Activated naive CD4-positive, alpha-beta T cell treated with anti-CD3 and anti-CD28 coated beads for 36 hours (primary cell): ENCODE measurements at places on chromosomes 6 and 20. TPM values are rescaled to one million over a fixed set of nuclear protein-coding genes. Genes with fewer than 3 reads are reported as not detected.

DNA sequence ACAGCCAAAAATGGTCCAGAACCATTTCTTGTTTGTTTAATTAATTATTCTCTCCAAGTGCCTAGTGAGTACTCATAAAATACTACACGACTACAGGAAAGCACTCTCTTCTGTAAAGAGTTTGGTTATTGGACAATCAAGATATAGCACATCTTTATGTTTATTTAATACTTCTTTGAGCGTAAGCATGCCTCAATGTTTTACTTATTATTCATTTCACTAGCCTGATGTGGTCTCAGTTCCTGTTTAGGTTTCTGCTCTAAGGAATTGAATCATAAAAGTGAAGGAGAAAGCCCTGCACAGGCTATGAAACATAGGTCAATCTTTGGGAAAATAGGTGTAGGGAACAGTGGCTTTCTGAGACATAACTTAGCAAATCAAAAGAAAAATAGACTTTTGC, 45.9 kb upstream of the AIG1 start:
- no peak for DNase-seq

DNA sequence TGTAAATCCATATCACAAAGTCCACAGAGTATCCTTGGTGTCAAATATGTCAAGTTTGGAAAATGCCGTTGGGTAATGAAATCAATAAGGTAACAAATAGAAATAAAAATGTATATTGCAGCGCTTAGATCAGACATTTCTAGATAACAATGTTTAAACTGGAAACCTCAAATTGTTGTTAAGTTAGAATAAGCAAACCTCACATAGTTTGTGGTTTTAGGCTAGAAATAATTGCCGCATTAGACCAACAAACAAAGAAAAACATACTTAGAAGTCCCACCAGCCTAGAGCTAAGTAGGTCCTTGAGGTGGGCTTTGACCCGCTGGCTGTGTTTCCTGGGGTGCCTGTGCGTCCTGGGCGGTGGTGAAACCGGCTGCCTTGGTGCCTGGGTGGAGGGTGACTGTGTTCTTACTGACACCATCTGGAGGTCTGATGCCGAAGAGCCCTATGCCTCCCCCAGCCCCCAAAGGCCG, 71.4 kb downstream of the DACT2 start:
- no peak for DNase-seq

- no peak for DNase-seq
Observed at GRCh38 chr6:12544821-12545565, 171.6 kb upstream of the PHACTR1 start.

Gene SRF
- 28.2 TPM for total RNA-seq

DNA sequence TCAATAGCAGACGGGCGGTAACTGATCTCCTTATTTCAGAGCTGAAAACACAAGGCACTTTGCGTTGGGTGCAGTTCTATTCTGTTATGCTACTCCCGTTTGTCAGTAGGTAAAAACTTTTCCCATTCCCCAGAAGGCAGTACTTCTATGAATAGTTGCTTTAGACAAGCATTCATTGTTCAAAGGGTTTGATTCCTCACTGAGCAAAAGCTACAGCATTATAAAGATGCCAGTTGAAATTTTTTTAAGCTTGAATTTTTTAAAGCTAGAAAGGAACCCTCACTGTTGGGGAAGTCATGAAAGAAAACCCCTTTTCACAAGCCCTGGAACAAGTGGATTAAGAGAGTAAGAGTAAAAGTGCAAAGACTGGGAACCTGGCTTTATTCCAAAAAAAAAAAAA, 42.3 kb downstream of the FUT9 start:
- no peak for DNase-seq

Gene SLC22A7
- not detected for total RNA-seq

GRCh38 chr6:134007077-134007476, 45.3 kb downstream of the SLC2A12 start:
- DNase-seq: no peak

DNA sequence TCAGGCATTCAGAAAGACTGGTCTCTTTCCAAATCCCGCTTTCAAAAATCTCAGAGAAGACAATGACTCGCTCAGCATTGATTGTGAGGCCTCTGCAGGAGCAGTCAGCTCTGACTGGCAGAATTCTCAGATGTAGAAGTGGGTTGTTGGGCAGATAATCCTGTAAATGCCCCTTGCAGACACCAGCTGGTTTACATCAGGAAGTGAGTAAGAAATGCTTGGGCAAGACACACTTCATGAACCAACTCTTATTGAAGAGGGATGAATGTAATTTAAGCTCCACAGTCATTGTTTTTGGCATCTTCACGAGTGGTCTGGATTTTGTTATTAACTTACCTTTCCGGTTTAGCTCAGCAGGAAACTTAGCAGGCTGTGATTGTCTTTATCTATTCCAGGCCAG, 166.6 kb downstream of the PLCB4 start:
- no peak for DNase-seq

Gene IMPG1
- total RNA-seq: not detected

GRCh38 chr6:167093922-167094432, 28.9 kb upstream of the CCR6 start:
- peak; percentile 62 for DNase-seq

DNA sequence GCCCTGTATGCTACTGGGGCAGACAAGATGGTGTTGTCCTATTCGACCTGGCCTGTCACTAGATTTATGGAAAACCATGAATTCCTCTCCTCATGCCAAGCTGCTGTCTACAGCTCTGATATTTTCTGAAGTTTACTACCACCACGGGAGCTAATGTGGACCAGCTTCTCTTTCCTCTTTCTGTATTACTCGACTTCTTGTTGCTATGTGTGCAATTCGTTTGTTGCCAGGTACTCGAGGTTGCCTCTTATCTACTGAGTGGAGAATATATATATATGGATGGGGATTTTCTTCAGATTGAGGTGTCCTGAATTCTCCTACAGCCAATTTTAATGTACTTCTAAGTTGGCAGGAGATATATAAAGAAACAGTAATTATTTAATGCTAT, 34.7 kb downstream of the MAN1A1 start:
- DNase-seq: peak; percentile 18

DNA sequence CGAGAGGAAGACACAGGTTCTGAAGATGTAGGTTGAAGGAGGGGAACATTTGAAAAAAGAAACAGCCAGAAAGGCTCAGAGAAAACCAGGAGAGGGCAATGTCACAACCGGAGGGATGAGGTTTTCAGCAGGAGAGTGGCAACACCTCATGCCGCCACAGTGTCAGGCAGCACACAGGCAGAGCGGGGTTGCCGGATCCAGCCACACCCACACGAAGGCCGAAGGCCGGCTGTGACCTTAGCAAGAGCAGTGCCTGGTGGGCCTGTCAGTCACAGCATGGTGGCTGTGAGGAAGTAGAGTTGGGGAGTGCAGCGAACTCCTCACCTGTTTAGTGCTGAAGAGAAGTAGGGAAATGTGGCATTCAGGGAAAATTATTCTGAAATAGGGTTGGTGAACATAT, 14.0 kb downstream of the HDDC2 start:
- DNase-seq: no peak

DNA sequence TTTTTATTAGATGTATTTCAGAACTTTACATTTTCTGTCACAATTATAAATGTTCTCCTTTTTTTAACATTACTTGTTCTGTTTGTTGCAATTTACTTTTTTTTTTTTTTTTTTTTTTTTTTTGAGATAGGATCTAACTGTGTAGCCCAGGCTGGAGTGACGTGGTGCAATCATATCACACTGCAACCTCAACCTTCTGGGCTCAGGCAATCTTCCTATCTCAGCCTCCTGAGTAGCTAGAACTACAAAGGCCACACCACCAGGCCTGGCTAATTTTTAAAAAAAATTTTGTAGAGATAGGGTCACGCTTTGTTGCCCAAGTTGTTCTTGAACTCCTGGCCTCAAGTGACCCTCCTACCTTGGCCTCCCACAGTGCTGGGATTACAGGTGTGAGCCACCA, 15.1 kb upstream of the MBOAT1 start:
- no peak for DNase-seq

DNA sequence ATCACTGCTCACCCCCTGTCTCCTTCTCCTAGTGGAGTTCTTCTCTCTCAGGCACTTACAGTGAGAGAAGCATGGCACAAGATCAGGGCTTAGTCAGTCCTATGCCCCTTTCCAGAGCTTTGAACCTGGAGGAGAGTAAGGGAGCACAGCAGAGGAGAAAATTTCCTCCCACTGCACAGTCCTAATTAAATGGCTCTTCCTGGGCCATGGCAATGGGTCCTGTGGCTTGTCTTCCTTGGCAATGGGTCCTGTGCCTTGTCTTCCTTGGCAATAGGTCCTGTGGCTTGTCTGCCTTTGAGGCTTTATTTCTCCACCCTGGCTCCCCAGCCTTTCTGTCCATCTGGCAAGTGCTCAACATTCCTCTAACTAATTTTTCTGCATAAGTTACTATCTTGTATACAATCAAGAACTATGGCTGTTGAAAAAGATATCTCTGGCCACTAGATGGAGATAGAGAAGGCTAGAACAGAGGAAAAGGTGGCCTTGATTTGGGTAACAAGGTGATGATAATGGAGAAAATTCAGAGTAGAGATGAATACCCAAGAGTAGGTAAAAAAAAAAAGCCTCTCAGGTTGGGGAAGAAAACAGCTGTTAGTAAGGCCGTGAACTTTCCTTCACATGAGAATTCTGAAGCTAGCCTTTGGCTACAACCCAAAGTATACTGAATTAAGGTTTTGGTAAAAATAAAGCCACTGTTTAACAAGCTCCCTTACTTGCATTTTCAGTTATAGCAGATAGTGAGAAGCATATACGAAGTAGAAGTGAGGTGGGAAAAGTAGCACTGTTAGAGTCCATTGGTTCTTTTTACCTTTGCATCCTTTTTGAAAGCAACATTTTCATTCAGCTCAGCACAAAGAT, 504.9 kb downstream of the DOK5 start:
- no peak for DNase-seq

GRCh38 chr20:25136643-25137559, 55.0 kb upstream of the VSX1 start:
- no peak for DNase-seq

DNA sequence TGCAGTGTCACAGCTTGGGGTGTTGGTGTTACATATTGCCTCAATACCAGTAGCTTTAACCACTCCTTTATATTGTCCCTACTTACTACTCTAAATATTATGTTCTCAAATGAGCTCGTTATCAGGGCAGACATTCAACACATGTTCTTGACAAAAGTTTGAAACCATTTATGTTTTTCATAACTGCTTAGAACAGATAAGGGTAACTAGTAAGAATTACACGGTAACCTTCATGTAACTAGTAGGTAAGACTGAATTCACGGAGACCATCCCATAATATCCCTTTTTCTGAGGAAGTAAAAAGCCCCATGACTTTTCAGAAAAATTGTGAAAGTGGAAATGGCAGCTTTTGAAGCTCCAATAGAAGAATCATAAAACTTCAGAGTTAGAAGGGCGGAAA, 59.6 kb upstream of the CENPW start:
- DNase-seq: no peak

DNA sequence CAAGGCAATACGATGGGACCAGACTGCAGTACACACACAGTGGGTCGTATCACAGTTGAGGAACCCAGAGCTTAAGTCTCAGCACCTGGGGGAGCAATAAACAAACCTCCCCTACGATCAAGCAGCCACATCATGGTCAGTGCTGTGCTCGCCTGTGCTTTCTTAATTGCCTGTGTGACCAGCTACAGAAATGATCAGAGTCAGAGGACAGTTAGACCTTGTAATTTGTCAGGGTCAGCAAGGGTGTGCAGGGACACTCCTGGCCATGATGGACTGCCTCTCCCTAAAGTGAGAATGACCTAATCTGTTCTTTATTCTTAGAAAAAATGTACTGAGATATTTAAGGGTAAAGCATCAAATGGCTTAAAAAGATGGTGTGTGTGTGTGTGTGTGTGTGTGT, 78.4 kb downstream of the OPRM1 start:
- DNase-seq: no peak

DNA sequence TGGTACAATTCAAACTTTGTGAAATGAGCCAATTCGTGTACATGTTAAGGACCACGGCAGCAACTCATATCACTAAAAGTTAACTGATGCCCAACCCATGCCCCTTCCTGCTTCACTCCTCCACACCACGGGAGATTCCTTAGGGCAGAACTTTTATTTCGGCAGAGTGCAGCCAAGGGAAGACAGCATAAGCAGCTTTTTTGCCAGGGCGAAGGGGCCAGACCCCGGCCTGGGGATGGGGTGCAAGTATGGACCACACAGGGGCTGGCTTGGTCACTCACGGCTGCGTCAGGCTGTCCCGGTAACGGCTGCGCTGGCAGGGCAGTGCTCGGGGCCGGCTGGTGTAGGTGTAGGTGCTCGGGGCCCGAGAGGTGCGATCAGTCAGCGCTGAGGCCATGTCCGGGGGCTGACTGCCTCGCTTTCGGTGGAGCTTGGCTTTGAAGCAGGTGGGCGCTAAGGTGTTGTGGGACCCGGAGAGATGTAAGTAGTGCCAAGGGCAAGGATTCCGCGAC, 792 bp downstream of the RSPH3 start:
- DNase-seq: no peak

GRCh38 chr20:59818911-59819310, 114.5 kb downstream of the SYCP2 start:
- DNase-seq: no peak

Gene HLA-DMB
- 1.3 TPM for total RNA-seq

DNA sequence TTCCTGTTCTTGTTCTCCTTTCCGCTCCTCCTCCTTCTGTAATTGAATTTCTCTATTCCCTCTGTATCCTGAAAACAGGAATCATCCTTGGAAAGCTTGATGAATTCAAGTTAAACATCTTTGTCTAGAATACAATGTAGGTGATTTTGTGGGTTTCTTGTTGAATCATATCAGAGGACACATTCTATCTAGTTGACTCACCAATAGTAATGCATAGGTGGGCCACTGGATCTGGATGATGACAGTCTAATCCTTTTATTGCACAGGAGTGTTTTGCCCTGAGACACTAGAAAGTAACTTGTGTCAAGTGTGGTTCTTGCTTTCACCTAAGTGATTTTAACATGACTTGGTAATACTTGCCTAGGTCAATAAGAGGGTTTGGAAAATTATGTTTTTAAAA, 164.3 kb downstream of the RFPL4B start:
- DNase-seq: no peak

GRCh38 chr20:17394411-17394810, 136.8 kb downstream of the BFSP1 start:
- no peak for DNase-seq

GRCh38 chr6:134684423-134684795, 265.5 kb downstream of the ALDH8A1 start:
- no peak for DNase-seq

Gene IL20RA
- not detected for total RNA-seq

DNA sequence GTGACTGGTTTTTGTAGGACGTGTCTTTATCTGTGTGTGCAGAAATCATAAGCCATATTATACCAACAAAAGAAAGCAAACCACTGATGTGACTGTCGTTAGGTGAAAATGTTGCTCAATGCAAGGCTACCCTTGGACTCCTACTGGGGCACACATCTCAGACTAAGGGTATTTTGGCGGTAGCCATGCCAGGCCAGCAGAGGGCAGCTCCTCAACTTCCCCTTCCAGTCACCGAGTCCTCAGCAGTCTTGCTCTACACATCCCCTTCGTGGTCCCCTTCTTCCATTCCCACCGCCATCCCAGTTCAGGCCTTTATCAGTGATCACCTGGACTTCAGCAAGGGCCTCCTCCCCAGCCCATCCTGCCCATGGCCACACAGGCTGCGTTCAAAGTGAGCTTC, 113.7 kb upstream of the GGTLC1 start:
- DNase-seq: peak; percentile 48

Gene KCNK16
- not detected for total RNA-seq
